BJ (cell line): ENCODE measurements at places on chromosomes 2 and 18.

GRCh38 chr2:226647621-226648518 lies 151.8 kb downstream of the IRS1 start:
- no peak for DNase-seq

DNA sequence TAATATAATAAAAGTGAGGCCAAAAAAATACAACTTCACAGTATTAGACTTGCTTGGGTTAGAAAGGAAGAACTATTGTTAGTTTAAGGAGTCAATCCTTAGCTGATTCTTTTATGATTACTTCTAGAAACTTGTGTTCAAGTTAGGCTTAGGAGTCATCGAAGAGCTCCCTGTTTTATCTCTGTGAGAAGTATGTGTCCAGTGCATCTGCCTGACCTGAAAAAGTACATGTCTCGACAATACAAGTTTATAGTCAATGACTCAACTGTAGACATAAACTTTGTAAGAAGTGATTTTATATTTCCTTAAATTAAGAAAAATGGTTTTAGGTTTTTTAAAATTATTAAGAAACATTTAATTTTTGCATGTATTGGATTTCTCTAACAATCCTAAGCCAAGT lies 571.2 kb downstream of the ZEB2 start:
- no peak for DNase-seq

DNA sequence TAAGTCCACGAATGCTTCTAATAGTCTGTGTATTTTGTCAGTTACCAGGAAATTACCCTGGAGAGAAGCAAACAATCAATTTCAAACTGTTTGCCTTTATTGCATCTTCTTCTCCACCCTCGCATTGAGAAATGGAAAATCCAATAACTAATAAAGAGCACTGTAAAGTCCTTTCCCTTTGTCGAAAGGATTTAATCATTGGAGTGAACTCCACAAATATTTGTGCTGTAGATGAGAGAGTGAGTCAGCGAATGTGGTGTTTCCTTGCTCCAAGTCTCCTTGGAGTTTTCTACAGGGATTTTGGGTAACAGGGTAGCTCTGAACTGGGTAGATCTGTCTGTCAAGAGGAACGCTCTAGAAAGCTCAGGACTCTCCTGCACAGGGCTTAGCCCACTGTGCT lies 240.2 kb downstream of the KCNS3 start:
- no peak for DNase-seq

DNA sequence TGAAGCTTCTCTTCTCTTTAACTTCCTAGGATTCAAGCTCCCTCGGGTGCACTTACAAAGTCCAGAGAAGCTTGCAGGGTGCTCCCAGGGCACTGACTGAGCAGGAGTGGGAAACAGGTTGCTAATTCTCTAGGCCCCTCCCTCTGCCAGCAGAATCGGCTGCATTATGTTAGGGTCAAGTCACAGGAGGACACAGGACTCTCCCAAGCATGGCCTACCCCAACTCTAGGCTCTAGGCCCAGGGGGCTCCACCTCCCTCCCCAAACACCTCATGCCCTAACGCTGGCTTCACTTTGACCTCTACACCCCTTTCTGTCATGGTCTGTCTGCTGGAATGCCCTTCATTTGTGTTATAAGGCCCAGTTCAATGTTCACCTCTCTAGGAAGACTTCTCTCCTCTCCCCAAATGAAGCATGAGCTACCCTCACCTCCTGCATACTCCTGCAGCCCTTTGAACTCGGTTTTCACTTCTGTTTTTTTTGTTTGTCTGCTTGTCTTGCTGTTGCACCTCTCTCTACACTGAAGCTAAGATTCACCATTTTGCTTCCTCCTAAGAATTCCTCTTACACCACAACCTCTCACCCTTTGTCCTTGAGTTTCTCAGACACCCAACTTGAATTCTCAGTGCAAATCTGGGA lies 521.8 kb upstream of the ID2 start:
- no peak for DNase-seq

GRCh38 chr2:127541809-127542208 lies 6.3 kb downstream of the MYO7B start:
- DNase-seq = no peak

DNA sequence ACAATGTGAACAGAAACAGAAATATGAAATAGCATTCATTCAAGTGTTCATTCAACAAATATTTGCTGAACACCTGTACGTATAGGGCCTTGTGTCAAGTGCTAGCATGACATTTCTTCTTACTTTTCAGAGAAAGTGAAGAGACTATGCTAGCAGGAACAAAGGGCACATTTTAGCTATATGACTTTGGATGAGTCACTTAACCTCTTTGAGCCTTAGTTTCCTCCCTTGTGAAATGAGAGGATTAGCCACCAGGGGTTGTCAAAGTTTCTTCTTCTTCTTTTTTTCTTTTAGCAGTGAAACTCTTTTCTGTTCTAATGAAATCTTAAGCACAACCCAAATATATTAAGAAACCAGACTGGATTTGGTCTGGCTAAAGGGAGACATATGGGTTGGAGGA lies 53.1 kb downstream of the FIGN start:
- DNase-seq = no peak
